ENCODE measurements at places on chromosomes 7 and 10.
A peak's percentile ranks its signal among the peaks of the same experiment; 100 is the strongest.

DNA sequence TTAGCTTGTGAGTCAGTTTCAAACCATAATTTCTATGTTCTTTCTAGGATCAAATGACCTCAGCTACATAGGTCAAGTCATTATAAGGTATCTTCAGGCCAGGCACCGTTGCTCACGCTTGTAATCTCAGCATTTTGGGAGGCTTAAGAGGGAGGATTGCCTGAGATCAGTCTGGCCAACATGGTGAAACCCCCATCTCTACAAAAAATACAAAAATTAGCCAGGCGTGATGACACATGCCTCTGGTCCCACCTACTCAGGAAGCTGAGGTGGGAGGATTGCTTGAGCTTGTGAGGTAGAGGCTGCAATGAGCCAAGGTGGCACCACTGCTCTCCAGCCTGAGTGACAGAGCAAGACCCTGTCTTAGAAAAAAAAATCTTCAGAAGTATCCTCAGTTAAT lies 362.3 kb downstream of the GATA3 start:
- DNase-seq: no peak

DNA sequence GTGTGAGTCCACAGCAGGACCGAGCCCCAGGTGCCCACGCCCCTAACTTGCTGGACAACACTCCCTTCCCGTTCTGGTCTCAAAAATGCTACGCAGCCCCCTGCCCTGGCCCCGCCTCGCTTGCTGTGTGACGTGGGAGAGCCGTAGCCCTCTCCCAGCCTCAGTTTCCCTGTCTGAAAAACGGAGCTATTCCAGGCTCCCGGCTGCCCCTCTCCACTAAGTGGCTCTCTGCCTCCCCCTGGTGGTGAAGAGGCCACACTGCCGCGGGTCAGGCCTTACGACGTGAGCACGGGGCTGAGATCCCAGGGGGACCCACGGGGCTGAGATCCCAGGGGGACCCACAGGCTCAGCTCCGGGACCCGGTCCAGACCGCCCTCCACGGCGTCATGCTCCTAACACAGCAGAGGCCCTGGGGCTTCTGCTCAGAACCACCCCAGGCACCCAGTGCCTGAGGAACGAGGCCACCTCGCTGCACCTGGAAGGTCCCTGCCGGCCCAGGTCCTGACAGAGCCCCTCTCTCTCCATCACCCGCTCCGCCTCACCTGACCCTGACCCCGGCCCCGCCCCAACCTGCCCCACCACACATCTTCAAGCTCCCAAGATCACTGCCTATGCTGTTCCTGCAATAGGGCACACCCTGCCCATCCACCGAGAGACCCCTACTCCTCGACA lies 26.7 kb downstream of the MICALL2 start:
- DNase-seq: peak; percentile 14

- DNase-seq: no peak
Measured at GRCh38 chr7:102042016-102042656, 224.7 kb downstream of the CUX1 start.

DNA sequence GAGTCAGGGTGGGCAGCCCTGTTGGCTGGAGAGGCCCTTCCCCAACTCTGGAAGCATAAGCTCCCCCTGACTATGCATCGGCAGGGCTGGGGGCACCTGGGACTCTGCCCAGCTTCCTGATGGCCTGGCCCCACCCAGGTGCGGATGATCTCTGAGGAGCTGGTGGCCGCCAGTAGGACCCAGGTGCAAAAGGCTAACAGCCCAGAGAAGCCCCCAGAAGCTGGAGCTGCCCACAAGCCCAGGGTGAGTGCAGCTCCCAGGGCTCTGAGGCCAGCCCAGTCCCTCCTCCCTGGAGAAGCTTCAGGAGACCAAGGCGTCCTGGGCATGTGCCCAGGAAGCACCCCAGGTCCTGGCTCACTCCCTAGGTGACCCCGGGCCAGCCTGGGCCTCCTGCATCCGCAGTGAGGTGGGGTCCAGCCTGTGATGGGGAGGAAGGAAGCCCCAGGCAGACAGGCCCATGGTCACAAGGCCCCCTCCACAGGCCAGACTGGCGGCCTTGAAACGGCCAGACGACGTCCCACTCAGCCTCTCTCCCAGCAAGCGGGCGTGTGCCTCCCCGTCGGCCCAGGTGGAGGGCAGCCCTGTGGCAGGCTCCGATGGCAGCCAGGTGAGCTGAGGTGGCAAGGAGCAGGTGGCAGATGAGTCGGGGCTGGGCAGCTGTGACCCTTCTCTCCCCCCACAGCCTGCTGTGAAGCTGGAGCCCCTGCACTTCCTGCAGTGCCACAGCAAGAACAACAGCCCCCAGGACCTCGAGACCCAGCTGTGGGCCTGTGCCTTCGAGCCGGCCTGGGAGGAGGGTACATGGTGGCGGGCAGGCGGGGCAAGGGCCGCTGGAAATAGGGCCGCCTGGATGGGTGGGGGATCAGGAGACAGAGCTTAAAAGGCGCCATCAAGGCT lies 3.0 kb downstream of the LRWD1 start:
- no peak for DNase-seq

DNA sequence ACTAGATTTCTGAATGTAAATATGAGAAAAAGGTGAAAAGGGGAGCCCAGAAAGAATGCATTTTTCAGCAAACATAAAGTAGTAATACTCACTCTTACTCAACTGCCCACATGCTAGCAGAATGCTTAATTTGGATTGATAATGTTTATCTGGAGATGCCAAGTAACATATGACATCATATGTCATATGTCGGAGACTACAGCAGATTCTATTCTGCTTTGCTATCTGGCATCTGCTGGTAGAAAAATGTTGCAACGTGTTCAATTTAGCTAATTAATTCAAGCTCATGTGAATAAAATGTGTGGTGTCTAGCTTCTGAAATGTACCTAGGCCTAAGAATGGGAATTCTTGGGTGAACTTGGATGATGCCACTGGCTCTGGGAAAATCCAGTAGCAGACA lies 4.5 kb downstream of the BBIP1 start:
- no peak for DNase-seq

GRCh38 chr7:240887-241421 lies 48.6 kb downstream of the FAM20C start:
- no peak for DNase-seq
